ENCODE measurements at places on chromosomes 1 and 21.

DNA sequence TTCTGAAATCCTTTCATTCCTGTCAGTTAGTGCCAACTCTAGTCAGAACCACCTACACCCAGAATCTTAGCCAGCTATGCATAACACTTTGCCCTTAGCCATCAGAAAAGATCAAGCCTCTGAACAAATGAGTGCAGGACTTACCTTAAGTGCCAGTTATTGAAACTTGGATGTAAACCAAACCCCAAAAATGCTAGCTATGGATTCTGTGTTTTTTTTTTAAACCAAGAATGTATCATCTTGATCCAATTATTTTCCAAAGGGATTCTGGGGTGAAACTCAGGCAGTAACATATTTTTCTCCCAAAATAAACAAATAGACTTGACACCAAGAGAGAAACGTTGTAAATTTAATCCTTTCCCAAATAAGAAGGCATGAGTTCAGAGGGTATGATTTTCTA lies 538.6 kb upstream of the ADAMTS5 start:
- DNase-seq = no peak

DNA sequence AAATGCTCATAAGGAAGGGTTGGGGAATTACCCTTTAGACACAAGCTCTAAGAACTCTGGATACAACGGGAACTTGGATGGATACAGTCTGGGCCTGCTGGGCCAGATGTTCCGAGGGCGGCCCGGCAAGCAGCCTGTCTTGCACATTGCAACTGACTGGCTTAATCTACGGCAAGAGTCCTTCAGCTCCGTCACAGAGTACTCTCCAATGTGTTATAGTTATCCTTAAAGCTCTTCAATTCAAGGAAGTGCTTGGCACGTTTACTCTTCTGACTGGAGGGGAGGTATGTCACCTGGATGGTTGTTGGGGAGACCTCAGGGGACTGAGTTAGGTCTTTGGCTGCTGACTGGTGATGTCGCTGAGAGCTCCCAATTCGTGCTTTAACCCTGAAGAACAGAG lies 1.1 kb upstream of the CFAP141 start:
- no peak for DNase-seq

GRCh38 chr1:55321942-55322341 lies 106.8 kb upstream of the USP24 start:
- DNase-seq = no peak

DNA sequence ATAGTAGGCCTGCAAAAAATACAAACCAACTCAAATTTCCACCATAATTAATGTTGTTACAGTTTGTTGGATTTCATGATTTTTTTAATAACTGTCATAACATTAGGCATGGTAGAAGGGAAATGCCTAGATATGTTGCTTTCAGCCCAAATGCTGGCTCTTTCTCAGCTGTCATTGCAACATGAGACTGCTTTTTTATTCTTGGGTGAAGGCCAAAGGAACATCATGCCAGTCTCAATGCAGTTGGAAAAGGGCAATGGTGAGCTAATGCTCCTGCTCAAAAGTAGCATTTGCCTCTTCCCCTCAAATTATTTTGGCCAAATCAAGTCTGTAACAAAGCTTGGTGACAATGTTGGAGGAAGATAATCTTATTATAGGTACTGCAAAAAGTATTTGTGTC lies 877.7 kb upstream of the PRMT6 start:
- DNase-seq = no peak

DNA sequence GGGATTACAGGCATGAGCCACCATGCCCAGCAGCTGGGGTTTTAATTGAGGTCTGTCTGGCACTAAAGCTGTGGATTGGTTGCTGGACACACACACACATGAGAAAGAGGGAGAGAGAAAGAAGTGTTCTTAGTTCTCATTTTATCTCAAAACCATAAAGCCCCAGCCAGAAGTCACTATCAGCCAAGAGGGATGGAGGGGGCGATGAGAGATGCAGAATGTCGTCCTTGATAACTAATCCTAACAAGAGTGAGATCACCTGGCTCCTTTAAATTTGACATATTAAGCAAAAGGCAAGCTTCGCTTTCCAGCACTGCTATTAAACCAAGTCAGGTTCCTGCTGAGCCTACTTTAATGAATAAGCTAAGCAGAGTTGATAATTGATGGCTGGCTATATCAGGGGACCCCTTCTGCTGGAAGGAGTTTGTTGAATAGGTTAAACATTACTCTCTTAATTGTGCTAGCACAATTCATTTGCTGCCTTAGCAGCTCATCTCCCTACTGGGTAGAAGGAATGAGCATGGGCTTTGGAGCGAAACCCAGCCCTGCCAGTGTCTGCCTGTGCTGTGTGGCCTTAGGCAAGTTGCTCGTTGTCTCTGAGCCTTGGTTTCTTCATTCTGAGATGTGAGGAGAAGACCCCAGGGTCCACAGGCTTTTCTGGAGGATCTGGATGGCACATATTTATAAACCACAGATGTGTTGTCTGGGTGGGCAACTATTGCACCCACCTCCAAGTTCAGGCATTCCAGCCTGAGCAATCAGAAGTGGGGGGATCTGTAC lies 50.8 kb downstream of the ALPL start:
- DNase-seq = no peak

DNA sequence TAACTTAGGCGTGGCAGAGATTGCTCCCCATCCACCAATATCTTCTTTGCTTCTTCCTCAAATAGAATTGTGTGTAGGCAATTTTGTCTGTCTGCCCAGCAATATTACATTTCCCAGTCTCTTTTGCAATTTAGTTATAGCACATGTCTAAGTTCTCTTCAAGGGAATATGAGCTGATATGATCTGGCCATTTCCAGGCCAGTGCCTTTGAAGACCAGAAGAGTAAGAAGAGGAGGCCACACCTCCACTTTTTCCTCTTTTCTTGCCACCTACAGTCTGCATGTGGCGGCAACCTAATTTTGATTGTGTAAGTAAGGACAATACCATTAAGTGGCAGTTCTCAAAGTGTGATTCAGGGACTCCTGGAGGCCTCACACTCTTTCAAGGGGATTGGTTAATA lies 6.3 kb upstream of the RSBN1 start:
- no peak for DNase-seq

DNA sequence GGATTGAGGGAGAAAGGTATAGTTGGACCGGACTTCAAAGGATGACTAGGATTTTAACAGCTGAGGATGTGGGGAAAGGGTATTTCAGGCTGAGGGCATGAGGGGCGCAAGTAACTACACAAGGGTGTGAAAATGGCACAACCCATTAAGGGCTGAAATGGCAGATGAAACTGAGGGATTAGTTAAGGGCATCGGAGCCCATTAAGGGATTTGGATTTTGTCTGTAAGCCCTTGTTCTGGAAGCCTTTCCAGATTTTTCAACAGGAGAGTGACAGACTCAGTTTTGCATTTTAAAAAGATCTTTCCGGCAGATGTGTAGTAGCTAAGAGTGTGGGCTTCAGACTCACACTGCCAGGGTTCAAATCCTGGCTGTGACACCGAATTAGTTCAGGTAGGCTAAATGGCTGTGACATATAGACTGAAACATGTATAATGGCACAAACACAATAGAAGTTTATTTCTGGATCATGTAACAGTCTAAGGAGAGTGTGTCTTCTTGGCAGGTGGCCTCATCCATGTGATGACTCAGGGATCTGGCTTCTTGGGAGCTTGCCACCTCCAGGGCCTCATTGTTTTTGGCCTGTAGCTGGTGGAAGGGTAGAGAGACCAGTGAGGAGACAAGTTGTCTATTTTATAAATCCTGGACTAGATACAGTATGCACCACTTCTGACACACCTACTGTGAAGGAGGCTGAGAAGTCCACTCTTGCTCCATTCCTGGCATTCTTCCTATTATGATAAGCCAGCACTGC lies 49.6 kb downstream of the UBE2T start:
- no peak for DNase-seq

GRCh38 chr1:231827337-231828105 lies 200.9 kb downstream of the DISC1 start:
- no peak for DNase-seq

- DNase-seq = no peak
Observed at GRCh38 chr1:61487801-61488200, 237.1 kb downstream of the TM2D1 start.

DNA sequence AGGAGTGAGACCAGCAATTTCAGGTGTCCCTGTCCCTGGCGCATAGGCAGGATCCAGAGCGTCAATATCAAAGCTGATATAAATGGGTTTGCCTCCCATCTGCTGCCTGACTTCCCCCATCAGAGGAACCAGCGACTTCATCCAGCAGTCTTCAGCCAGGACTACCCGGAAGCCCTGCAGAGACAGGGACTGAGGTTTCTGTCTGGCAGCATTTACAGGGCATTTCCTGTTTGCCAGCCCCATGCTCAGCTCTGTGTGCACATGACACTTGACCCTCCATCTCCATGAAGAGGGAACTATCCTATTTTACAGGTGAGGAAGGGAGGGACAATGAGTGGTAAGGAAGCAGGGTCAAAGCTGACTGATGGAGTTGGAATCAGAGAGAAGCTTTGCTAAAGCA lies 7.2 kb downstream of the AGMAT start:
- DNase-seq = no peak

- no peak for DNase-seq
Observed at GRCh38 chr1:150126811-150127210, 22.9 kb upstream of the PLEKHO1 start.

DNA sequence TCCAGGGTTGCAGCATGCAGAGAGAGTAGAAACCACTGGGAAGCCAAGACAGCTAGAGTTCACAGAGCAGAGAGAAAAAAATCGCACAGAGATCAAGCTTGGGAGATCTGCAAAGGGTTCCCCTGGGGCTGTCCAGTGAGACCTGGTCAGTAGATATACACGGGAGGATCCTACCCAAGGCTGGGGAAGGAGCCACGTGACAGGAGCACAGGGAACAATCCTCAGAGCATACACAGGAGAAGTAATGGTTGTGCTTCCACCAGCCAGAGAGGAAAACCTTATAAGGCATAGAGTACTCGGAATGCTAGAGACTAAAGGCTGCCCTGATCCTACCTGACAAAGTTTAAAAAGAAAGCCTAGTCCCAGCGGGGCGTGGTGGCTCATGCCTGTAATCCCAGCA lies 53.9 kb downstream of the GABPA start:
- DNase-seq = no peak

- DNase-seq = no peak
Observed at GRCh38 chr1:207965392-207966387, 54.8 kb upstream of the CD34 start.

- no peak for DNase-seq
Observed at GRCh38 chr1:42484382-42484781, 21.3 kb downstream of the CCDC30 start.

- no peak for DNase-seq
Observed at GRCh38 chr1:8402109-8402710, 84.3 kb downstream of the SLC45A1 start.

GRCh38 chr1:246482805-246483568 lies 24.1 kb downstream of the SMYD3 start:
- DNase-seq = no peak

DNA sequence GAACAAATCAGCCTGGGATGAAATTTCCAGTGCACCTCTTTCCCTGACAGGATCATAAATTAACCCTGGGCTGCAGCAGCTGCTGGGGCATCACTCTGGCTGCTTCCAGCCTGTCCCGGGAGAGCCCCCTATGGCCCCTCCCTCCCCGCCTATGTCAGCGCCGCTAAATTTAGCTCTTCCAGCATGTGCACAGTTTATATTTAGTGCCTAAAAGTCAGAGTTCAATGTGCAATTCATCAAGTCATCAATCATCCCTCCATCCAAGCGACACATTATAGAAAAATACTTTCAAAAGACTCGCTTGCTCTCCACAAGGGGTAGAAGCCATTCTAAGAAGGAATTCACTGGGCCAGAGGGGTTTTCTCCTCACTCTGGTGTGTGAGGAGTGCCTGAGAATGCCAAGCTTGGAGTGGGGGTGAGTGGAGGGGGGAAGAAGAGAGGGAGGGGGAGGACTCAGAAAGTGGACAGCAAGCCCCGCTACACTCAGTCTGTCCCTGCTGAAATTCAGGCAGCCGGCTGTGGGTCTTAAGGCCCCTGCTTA lies 37.4 kb downstream of the XCL1 start:
- no peak for DNase-seq

- no peak for DNase-seq
Observed at GRCh38 chr1:3215198-3216014, 146.4 kb downstream of the PRDM16 start.

GRCh38 chr21:20527731-20528460 lies 470.3 kb upstream of the NCAM2 start:
- no peak for DNase-seq

DNA sequence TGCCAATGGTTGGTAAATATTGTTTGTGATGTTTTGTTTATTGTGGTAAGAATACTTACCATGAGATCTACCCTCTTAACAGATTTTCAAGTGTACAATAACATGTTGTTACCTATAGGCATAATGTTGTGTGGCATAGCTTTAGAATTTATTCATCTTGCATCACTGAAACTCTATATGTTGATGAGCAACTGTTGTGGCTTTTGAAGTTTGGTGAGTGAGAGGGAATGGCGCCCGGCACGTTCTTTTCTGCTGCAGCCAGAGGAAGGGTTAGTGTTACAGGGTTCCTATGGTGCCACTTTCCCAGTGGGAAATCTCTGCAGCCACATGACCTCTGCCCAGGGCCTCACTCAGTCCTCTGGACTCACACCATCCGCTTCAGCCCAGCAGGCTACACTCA lies 342.5 kb upstream of the ADGRL2 start:
- DNase-seq = no peak

- DNase-seq = no peak
Observed at GRCh38 chr1:243940451-243940850, 90.4 kb upstream of the AKT3 start.

DNA sequence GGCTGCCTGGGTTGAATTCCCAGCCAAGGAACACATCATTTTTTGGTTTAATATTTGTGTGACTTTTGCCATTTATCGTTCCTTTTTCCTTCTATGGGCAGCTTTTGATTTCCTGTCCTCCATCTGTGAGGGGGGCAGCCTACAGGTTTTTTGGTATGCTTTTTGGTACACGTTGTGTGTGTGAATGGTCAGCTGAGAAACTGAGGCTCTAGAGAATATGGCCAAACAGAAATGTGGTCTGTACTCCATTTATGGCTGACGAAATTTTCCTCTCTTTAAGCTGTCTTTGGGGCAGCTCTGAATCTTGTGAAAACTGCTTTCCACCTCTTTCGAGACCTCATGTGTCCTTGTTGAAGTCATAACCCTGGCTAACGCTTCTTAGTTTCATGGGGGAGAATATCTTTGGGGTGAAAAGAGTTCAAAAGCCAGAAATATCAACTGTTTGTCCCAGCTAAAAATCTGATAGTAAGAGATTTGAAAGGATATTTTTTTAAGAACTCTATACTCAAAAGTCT lies 26.6 kb downstream of the NRDC start:
- DNase-seq = no peak

DNA sequence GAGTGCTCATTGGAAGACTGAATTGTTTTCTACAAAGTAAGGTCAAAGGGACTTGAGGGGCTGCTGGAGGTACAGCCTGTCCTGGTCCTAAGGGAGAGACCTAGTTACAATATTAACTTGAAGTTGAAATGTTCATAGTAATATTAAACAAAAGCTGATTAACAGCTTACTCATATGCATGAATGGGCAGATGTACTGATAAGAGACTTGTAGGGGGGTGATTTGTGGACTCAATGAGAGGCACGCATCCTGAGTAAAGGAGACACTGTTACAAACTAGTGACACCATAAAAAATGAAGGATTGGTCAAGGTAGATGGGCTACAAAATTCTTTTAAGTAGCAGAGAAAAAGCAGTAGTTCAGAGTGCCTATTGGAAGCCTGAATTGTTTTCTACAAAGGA lies 2.7 kb downstream of the HSD11B1 start:
- no peak for DNase-seq

- no peak for DNase-seq
Observed at GRCh38 chr21:46120301-46121285, 22.7 kb downstream of the COL6A2 start.

GRCh38 chr1:191804311-191804710 lies 354.0 kb upstream of the RGS18 start:
- DNase-seq = no peak
